ENCODE measurements at places on chromosomes 13 and 19.
A peak's percentile ranks its signal among the peaks of the same experiment; 100 is the strongest.

DNA sequence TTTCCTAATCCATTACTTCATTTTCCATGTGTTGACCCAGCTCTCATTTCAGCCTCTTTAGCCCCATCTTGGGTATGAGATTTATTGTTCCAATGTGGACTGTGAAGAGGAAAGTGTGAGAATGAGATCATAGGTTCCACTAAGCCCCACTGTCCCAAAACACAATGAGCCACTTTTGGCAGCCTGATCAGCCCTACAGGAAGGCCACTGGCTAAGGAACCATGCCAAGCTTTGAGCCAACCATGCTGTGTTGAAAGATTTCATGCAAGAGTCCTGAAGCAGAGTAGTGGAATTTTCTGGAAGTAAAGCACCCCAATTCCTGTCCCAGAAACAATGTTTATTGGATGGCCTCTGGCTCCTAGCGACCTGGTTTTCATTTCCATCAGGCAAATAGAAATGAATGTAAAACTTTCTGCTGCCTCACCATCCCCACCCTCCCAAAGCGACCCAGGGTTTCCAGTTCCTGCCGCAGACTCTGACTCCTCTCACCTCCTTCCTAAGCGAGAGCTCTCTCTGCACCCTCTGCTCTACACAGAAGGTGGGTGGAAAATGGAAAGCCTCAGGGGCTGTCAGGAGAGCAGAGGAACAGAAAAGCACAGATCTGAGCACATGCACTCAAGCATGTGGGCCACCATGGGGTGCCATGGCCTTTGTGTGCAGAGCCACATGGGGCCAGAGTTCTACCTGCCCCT lies 73.1 kb downstream of the KCTD12 start:
- DNase-seq, result no peak

GRCh38 chr13:75151081-75151643 lies 330.8 kb downstream of the TBC1D4 start:
- DNase-seq, result no peak

GRCh38 chr13:94162289-94162688 lies 317.2 kb downstream of the DCT start:
- DNase-seq, result no peak

- DNase-seq, result no peak
Observed at GRCh38 chr13:110334841-110335490, 27.9 kb downstream of the COL4A2 start.

GRCh38 chr13:79212064-79212619 lies 193.9 kb downstream of the RBM26 start:
- no peak for DNase-seq

DNA sequence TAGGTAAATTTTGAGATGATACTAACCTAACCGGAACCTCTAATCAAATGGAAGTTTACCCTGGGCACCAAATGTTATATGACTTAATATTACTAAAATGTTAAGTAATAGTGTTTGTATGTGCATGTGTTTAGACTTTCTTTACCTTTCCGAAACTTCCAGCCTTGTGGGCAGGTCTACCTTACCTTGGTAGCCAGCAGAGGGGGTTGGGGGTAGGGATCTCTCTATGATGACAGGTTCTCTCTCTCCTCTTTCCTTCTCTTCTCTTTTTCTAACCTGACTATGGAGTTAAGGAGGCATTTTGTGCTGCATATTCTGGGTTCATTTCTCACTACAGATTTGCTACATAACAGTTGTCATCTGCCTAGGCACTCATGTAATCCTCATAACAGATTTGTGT lies 6.8 kb upstream of the FRY start:
- DNase-seq, result no peak

- DNase-seq, result no peak
Observed at GRCh38 chr19:43777163-43777695, 3.5 kb downstream of the KCNN4 start.

DNA sequence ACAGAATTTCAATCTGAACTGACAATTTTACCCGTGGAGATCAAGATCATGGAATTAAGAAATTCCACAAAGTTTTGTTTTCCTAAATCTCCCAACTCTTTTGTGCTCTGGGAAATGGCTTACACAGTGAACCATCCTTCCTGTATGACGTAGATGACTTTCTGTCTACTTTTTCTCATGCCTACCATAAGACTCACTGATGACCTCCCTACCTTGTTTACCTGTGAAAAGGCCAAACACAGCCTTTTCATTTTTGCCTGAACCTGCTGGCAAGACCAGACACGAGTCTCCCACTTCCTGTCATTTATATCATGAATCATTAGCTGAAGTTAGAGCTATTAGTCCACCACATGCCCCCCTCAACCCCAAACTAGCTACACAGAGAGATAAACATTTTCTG lies 4.6 kb upstream of the KBTBD6 start:
- no peak for DNase-seq

GRCh38 chr19:49157445-49158224 lies at the start of gene TRPM4:
TRPM4 (plus strand) TSS chr19:49157792; CDS start chr19:49157867, 75 bp downstream.
- no peak for DNase-seq

DNA sequence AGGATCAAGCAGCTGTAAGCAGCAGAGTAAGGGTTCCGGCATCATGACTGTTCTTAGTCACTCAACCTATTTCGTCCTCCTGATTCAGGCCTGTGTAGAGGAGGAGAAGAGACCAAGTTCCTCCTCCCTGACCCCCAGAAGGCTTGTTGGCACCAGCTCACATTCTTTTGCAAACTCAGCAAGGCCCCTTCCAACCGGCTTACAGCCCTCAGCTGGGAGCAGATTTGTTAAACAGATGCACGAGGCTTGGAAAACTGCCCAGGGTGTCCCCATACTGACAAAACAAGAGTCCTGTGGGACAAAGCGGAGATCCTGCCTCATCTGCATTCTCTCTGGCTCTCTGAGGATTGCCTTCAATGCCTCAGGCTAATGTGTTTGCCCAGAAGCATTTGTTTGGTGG lies 113.2 kb upstream of the SOX21 start:
- DNase-seq, result no peak

DNA sequence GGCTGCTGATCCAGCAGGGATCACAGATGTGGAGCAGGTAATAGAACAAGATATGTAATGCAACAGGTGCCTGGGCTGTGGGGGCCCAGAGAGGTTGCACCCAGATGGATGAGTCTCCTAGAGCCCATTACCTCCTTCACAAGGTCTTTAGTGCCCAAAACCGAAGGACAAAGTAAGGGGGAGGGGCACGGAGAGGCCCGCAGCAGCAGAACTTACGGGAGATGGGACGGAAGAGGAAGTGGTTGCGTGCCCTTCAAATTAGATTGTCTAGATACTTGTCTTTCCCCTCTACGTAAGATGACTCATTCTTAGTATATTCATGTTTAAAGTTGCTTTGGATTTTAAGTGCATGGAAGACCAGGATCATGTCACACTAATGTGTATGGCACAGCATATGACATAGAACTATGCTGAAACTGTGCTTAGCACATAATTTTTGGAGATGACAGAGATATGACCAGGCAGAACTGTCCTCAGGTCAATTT lies 5.7 kb upstream of the MRPS31 start:
- DNase-seq, result peak; percentile 53

GRCh38 chr19:1860821-1861598 lies 2.4 kb downstream of the KLF16 start:
- DNase-seq, result no peak

DNA sequence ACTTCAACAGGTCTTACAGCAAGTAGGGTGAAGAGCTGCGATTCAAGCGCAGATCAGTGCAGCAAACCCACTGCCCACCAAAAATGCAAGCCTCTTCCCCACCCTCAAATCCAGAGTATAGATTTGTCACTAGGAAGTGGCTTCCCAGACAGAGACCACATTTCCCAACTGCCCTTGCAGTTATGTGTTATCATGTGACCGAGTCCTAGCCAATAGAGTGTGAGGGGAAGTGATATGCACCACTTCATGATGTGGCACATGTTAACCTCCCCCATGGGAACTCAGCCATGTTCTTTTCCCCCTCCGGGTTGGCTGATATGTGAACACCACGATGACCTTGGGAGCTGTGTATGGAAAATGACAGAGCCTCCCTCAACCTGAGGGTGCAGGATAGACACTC lies 50.8 kb downstream of the MBD3L2B start:
- no peak for DNase-seq

DNA sequence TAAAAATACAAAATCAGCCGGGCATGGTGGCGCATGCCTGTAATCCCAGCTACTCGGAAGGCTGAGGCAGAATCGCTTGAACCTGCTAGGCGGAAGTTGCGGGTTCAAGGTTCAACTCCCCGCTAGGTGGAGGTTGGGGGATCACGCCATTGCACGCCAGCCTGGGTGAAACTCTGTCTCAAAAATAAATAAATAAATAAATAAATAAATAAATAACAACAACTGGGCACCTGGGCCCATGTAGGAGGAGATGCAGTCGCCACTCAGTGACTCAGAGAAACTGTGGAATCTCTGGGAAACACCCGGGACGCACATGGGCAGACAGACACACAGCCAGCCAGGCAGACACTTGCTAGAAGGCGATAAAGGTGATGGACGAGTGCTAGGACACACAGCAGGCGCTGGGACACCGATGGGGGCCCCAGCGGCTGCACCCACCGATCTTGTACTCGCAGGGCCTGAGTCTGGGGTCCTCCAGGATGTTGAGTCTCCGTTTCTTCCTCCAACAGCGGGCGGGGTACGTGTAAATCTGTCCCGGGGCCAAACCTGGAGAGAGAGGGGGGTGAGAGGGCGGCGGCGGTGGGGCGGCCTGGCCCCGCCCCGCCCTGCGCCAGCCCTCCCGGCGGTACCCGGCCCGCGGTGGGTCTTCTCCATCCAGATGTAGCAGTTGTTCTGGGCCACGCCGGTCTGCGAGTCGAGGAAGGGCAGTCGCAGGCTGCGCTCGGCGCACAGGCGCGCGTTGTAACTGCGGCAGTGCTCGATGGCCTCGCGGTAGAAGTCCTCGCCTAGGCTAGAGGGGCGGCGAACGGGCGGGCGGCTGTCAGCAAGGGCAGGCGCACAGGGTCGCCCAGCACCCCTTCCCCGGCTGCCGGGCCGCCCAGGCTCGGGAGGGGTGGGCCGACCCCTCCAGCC lies 1.8 kb downstream of the DPF1 start:
- no peak for DNase-seq

- DNase-seq, result peak; percentile 70
Observed at GRCh38 chr19:56367829-56368711, 25.3 kb downstream of the ZNF582 start.

DNA sequence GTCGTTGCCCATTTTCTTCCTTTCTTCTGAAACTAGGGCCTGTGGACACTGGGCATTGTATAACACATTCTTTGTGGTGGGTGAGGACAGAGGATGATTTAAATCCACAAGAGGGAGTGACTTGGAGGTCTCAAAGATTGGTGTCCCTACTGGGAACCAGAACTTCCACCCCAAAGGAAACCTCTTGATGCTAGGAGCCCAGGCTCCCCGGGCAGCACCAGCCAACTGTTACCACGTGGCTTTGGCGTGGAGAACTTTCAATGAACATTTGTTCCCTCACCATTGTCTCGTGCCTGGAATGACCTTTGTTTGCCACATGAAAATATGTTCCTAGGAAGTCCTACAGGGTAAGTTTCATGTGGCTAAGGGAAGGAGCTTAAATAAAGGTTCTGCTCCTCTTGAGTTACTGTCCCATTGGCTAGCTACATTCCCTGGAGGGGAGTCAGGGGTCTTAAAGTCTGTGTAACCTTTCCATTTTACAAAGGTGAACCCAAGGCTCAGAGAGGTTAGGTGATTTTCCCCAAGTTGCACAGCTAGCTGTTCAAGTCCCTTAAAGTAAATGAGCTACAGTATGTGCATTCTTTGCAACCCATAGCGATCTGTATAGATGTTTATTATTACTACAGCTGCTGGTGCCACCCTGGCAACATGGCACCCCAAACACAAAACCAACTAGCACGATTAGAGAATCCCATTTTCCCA lies 5.0 kb upstream of the CDX2 start:
- DNase-seq, result no peak

DNA sequence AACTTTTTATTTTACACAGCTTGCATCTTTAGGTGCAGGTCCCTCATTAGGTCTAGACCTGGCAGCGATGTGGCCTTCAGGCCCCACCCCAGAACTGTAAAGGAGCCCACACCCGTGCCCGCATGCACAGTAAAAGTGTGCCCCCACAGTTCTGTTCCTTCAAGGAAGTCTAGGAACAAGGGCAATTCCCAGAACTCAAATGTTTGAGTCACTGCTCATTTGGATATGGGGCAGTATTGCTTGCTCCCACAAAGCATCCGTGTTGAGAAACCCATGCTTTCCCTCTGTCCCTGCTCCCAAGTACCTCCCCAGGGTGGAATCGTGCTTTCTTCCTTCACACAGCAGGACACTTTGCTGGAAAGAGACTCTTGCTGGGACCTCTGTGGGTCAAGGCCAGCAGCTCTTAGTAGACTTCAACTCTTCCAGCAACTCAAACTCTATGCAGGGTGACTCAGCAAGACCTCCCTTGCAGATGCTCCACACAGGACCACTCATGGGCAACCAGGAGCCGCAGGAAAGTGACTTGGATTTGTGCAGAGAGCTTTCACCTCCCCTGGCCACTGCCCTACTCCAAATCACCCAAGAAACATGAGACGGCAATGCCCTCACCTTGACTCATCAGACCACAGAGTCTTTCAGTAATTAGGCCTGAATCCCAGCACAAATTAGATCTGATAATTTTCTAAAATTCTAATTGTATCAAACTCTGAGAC lies 12.3 kb downstream of the SLC7A1 start:
- DNase-seq, result no peak

GRCh38 chr13:99892196-99892613 lies 79.4 kb downstream of the ZIC5 start:
- no peak for DNase-seq

GRCh38 chr19:49142866-49143335 lies 12.3 kb downstream of the HRC start:
- no peak for DNase-seq

GRCh38 chr13:25406377-25406776 lies 34.6 kb downstream of the ATP8A2 start:
- no peak for DNase-seq

DNA sequence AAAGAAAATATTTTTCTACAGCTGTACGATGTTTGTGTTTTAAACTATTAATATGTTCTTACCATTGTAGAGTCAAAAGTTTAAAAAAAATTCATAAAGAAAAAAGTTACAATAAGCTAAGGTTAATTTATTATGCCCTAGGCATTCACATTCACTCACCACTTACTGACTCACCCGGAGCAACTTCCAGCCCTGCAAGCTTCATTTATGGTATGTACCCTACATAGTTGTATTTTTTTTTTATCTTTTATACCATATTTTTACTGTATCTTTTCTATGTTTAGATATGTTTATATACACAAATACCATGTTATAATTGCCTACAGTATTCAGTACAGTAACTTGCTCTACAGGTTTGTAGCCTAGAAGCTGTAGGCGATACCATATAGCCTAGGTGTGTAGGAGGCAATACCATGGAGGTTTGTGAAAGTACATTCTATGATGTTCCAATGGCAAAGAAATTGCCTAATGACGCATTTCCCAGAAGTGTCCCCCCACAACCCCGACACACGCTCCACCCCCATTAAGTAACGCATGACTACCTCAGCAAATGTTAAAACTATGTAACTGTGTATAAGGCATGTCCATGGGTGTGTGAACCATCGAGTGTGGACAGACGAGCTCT lies 60.4 kb downstream of the SLITRK6 start:
- no peak for DNase-seq

- no peak for DNase-seq
Observed at GRCh38 chr13:36275190-36276002, 22.2 kb downstream of the CCDC169 start.
